Non-pigmented ciliary epithelial cell (primary cell): ENCODE measurements at places on chromosomes 16 and 17.

- DNase-seq: no peak
These were observed 2.0 kb upstream of the NXPH3 start for GRCh38 chr17:49573510-49574322.

GRCh38 chr17:17511881-17512858 lies 16.0 kb upstream of the RASD1 start:
- DNase-seq: peak; percentile 60

GRCh38 chr16:10812312-10813098 lies 6.1 kb downstream of the TVP23A start:
- no peak for DNase-seq

DNA sequence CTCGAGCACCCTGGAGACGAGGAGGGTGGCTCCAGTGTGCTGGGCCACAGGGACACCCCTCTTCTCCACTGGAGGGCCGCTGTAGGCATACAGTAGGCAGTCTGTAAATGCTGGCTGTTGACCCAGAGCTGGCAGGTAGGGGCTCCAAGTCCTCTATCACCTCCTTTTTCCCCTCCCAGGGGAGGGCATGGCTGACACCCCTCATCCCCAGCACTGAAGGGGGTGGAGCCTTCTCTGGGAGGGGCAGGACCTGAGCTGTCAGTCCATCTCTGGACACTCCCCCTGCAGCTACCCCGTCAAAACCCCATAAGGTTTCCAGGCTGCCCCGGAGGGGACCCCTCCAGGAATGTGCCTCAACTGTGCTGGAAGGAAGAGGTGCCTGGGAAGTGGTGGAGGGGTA lies 2.4 kb downstream of the KCNJ12 start:
- DNase-seq: no peak

- DNase-seq: no peak
These were observed 363.6 kb downstream of the SHISA9 start for GRCh38 chr16:13264749-13265552.

DNA sequence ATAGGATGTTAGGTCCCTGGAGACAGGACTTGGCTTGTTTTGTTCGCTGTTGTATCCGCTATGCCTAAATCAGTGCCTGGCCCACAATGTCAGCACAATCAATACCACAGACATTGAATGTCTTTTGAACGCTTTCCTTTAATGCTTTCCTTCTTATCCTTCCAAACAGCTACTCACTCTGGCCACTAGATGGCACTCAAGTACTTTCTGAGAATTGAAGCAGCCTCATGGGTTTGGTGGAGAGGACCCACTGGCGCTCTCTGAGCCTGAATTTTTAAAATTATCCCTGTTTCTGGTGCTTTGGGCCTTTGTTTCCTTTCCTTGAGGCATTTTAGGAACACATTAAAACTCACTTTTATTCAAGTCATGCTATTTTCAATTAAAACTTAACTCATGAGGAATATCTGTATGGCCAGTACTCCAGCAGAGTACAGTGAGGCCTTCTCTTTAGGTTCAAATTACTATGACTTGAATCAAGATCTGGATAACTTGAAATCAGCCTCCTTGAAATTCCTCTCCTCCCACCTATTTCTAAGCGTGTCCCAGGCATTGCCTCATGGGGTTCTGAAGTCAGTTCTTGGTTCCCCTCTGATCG lies 3.2 kb upstream of the NLRP1 start:
- DNase-seq: no peak

- DNase-seq: no peak
These were observed 89.2 kb downstream of the MAP2K6 start for GRCh38 chr17:69503711-69504110.

DNA sequence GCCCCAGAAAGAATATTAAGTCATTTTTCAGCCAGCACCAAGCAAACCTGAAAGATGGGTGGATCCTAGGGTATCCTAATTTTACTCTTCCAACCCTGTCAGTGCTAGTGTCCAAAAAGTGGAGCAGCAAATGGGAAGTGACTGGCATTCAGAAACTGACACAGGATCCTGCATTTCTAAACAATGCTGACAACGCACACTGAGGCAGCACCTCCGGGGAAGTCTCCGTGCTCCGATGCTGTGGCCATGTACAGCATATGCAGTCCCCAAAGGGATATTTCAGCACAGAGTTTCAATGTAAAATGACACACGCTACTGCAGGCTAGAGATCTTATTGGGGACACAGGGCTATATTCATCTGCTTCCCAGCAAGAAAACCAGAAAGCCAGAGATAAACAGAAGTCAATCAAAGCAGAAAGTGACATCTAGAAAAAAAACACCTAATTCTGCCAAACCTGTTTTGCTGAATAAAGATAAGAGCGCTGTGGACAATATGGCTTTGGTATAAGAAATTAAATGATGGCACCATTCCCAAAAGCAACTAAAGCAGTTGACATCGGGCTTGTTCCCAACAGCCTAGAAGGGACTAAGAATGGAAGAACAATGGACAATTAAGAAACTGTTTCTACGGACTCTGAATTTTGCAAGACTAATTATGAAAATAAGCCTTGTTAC lies 17.3 kb downstream of the XYLT1 start:
- DNase-seq: no peak

GRCh38 chr17:14451729-14452191 lies 150.9 kb downstream of the HS3ST3B1 start:
- DNase-seq: no peak

DNA sequence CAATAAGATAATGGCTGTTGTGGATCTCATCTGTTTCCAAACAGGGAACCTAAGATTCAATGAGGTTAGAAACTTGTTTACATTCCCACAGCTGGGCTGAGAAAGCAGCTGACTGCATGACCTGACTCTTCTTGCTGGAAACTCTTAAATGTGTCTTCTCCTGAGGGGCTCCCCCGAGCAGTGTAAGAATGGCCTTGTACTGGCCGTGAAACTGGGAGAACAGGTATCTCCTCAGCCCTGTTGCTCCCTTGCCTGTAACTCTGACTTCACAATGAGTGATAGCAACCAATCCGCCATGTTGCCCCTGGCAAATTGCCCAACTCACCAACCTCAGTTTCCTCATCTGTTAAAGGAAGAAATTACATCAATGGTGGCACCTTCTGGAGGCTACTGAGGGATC lies 59.1 kb upstream of the CCL2 start:
- DNase-seq: no peak

DNA sequence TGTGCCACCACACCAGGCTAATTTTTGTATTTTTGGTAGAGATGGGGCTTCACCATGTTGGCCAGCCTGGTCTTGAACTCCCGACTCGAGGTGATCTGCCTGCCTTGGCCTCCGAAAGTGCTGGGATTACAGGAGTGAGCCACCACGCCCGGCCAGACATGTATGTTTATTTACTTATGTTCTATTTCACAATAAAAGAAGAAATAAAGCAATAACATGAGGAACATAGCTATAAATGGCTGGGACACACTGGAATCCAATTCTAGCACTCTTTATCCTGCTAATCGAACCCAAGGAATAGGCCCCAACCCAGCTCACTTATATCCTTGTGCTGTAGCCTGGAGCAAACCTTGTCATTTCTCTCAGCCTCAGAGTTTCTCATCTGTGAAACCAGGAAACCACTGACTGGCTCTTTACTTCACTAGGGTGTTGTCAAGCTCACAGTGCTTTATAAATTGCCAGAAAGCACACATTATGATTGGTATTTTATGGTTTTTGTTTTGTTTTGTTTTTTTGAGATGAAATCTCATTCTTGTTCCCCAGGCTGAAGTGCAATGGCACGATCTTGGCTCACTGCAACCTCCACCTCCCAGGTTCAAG lies 4.3 kb upstream of the ODAD4 start:
- DNase-seq: no peak

DNA sequence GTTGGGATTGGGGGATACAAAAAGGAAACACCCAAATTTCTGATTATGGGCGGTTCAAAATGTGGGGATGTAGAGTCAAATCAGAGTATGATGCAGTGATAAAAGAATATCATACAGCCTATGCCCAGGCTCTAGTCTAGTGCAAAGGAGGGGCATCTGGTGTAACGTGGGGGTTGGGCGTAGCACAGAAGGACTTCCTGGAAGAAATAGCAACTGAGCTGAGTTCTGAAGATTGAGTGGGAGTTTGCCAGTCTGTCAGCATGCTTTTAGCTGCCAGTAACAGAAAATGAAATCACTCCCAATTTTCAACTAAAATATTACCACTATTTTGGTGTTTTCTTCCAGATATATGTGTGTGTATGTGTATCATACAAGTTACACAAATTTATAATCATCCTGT lies 196.9 kb downstream of the SPECC1 start:
- no peak for DNase-seq

DNA sequence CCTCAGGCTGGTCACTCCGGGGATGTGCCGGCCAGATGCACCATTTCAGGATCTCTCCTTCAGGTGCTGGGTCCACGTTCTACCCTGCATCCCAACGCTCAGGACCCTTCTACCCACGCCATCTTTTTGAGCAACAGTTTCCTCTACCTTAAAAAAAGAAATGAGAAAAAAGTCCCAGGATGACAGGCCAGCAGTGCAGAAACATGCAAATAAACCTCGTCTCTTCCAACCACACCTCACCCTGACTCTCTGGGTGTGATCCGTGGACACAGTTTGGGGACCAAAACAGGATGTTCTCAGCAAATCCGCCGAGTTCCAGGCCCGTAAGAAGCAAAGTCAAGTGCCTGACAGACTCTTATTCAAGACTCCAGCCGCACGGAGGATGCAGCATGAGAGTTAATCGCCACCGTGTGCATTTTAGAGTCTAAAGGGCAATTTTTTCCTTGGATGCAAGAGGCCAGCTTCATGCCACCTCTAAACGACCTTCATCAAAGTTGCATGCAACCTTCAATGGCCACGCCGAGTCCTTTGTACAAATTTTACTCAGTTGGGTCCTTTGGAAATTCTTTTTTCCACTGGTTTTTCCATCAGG lies 99.6 kb downstream of the ZFHX3 start:
- no peak for DNase-seq

DNA sequence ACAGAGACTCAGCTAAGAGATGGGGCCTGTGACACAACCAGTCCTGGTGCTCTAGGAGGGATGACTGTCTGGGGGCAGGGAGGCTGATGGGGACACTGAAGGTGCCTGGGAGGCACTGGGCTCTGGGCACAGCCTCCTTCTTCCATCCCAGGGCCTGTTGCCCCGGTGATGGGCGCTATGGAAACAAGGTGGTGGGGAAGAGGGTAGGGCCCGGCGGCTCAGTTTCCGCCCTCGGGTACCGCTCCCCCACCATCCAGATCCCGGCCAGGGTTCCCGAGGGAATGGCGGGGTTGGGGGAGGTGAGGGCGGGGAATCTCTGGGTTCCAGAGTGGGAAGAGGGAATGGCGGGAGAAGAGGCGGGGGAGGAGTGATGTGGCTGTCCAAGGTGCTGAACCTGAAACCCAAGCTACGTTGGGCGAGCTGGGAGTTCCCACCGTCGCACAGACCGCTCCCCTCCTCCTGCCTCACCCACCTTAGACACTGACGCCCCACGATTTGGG lies 981 bp downstream of the KCNH4 start:
- no peak for DNase-seq

GRCh38 chr17:1640329-1641064 lies 5.0 kb downstream of the SCARF1 start:
- DNase-seq: no peak

GRCh38 chr17:43753493-43754129 lies 5.0 kb downstream of the SOST start:
- DNase-seq: no peak

DNA sequence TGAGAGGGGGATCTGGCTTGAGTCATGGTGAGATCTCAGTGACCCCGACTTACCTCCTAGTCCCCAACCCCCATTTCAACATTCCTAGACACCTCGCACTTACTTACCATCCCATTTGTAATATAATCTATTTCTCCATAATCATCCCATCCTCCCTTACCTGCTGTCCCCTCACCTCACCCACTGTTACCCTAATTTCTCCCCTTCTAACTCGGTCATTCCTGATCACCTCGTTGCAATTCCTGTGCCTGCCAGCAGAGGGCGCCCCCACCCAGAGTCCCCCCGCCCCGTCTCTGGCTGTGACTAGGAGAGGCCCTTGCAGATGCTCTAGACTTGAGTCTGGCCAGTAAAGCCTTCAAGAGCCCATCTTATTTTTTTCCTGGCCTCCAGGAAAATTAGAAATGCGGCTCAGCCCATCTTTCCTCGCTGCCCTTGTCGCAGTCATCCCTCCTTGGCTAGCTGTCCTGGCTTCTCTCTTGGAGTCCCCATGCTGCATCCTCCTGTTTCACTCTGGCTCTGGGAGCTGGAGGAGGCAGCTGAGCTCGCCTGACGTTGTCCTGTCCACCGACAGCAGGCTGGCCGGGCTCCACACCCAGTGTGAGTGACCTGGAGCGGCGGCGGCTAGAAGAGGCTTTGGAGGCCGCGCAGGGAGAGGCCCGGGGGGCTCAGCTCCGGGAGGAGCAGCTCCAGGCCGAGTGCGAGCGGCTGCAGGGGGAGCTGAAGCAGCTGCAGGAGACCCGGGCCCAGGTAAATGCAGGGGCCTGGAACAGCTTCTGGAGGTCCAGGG lies 5.0 kb downstream of the TBKBP1 start:
- no peak for DNase-seq

GRCh38 chr16:81405702-81406113 lies 38.9 kb upstream of the CMIP start:
- peak; percentile 96 for DNase-seq

DNA sequence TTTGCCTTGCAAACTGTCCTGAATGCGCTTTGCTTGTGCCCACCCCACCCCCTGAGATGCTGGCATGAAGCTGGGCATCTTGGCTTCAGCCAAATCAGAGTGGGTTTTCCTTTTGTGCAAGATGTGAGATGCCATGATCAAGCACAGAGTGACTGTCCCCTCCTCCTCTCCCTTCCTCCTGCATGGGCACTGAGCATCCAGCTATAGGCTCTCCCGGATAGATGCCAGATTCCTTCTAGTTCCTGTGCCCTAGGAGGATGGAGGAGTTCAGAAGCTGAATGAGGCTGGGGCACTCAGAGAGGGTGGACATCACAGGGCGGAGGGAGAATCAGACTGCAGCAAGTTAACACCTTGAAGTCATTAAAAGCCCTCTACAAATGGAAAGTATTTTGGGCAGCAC lies 384.1 kb upstream of the CCL2 start:
- DNase-seq: no peak

GRCh38 chr17:34765291-34765690 lies 185.9 kb downstream of the TMEM132E start:
- no peak for DNase-seq

DNA sequence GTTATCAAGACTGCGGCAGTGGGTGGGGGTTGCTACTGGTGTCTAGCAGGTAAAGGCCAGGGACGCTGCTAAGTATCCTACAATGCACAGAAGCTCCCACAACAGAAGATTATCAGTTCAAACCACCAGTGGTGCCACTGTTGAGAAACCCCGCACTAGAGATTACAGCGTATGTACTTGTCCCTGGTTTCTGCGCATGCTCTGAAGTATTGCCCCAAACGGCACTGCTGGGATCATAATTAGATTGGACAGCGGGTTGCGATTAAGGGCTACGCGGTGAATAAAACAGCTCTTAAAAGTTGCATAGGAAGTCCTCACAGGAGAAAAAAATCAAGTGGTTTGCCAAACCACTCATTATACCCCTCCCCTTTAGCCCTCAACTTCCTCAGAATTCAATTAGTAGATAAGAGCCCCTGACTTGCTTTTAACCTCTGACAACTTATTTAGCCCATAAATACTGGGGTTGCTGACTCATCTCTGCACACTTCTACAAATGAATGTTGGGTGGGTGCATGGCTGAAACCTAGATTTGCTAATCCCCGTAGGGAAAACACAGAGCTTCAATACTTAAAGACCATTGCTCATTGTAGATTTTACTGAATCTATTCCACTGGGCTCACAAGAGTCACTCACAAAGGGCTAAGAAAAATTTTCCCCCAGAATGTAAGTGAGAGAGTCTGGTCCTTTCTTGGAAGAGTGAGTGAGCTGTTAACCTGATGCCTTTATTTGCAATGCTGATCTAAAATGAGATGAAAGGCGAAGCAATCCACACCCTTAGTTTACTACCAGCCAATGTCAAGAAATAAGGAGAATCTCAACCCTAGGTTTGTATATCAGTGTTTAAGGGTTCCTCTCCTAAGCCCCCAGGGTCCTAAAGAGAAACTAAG lies 91.8 kb downstream of the RGS9 start:
- DNase-seq: no peak
